Left colon (tissue), 2 donors: ENCODE measurements at places on chromosomes 6 and 20. TPM values are rescaled to one million over a fixed set of nuclear protein-coding genes. Genes with fewer than 3 reads are reported as not detected.
A peak's percentile ranks its signal among the peaks of the same experiment; 100 is the strongest.

Gene ARMH2
- not detected for total RNA-seq

- DNase-seq = no peak
These were observed 176.5 kb downstream of the SLC16A10 start for GRCh38 chr6:111263837-111264236.

- no peak for DNase-seq
These were observed 98.9 kb upstream of the ENPP5 start for GRCh38 chr6:46269447-46270229.

GRCh38 chr6:6781172-6781872 lies 192.8 kb downstream of the LY86 start:
- no peak for DNase-seq

Gene SPATS1
- total RNA-seq = not detected

DNA sequence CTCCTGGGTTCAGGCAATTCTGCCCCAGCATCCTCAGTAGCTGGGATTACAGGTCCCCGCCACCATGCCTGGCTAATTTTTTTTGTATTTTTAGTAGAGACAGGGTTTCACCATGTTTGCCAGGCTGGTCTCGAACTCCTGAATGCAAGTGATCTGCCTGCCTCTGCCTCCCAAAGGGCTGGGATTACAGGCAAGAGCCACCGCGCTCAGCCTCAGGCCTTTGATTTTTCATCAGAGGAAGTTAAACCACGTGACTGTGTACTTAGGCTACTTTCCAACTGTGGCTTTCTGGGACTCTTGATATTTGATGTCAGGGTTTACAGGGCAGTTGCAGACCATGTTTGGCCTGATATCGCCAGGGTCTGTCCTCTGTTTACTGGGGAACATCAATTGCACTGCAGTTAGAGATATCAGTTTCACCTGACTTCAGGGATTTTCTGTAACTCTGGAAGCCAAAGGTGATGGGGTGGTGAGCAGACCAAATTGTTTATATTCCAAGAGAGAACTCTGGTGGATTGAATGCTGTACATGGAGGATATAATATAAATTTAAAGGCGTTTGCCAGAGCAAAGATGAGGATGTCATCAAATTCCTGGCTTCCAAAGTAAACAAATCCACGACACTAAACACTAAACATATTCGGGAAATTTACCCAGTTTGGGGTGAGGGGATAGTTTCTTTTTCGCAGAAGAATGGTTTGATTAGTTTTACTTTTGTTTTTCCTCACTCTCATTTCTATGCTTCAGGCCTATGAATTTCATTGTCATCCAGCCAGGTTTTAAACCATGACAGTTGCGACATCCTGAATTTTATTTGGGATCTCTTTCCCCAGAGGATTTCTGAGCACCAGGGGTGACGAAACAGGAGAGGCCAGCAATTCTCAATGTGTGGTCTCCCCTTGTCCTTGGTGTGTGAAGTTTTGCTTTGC lies 4.2 kb downstream of the PSMF1 start:
- DNase-seq = peak; percentile 52
